ENCODE measurements at places on chromosomes 11 and 22.

- no peak for DNase-seq
These were observed 368.4 kb downstream of the BUD13 start for GRCh38 chr11:116404462-116404798.

DNA sequence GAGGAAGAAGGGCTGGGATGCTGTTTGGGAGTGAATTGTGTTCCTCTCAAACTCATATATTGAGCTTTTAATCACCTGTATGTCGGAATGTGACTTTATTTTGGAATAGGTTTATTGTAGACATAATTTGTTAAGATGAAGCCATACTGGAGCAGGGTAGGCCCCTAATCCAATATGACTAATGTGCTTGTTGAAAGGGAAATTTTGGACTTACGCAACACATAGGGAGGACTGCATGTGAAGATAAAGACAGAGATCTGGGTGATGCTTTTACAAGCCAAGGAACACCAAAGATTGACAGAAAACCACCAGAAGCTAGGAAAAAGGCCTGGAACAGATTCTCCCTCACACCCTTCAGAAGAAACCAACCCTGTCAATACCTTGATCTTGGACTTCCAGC lies 43.2 kb upstream of the OVCH2 start:
- DNase-seq: no peak

GRCh38 chr11:44596525-44597276 lies 31.2 kb downstream of the CD82 start:
- DNase-seq: peak; percentile 41

DNA sequence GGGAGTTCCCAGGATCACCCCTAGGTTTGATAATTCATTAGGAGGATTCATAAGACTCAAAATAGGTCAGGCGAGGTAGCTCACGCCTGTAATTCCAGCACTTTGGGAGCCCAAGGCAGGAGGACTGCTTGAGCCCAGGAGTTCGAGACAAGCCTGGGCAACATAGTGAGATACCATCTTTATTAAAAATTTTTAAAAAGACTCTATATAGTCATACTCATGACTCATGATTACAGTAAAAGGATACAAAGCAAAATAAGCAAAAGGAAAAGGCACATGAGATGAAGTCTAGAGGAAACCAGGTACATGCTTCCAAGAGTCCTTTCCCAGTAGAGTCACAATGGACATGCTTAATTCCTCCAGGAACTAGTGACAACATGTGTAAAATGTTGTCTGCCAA lies 13.9 kb upstream of the PTS start:
- DNase-seq: no peak

Measured in stimulated activated CD4-positive, alpha-beta T cell treated with anti-CD3 and anti-CD28 coated beads, Interleukin-4, amount 100 ng/mL, for 4 hours (primary cell).